Cardiac fibroblast (primary cell): ENCODE measurements at places on chromosomes 1 and 21.
A peak's percentile ranks its signal among the peaks of the same experiment; 100 is the strongest.

DNA sequence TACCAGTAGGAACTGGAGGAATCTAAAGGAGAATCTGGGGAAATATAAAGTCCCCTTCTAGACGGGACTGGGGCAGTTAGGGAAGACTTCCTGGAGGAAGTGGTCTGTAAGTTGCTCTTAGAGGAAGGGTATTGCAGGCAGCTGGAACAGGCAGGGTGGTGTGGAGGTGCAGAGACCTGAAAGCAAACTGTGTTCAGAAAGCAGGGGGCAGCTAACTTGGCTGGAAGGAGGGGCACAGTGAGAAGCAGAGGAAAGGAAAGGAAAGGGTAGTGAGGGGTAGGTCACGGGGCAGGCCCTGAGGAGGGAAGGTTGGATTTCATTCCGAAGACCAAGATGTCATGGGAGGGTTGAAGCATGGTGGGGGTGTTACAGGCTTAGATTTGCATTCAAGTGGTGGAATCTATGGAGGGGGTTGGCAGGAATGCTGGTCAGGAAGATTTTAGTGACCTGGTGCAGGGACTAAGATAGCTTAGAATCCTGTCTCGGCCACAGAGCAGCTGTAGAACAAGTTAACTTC, 240.7 kb downstream of the FOXD2 start:
- no peak for DNase-seq

DNA sequence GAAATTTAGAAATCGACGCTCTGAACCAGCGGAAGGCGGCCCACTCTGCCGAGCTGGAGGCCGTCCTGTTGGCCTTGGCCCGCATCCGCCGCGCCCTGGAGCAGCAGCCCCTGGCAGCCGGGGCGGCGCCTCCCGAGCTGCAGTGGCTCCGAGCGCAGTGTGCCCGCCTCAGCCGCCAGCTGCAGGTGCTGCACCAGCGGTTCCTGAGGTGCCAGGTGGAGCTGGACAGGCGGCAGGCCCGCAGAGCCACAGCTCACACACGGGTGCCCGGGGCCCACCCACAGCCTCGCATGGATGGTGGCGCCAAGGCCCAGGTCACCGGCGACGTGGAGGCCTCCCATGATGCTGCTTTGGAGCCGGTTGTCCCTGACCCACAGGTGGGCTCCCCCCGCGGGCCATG, 47.0 kb upstream of the DIP2A start:
- no peak for DNase-seq

DNA sequence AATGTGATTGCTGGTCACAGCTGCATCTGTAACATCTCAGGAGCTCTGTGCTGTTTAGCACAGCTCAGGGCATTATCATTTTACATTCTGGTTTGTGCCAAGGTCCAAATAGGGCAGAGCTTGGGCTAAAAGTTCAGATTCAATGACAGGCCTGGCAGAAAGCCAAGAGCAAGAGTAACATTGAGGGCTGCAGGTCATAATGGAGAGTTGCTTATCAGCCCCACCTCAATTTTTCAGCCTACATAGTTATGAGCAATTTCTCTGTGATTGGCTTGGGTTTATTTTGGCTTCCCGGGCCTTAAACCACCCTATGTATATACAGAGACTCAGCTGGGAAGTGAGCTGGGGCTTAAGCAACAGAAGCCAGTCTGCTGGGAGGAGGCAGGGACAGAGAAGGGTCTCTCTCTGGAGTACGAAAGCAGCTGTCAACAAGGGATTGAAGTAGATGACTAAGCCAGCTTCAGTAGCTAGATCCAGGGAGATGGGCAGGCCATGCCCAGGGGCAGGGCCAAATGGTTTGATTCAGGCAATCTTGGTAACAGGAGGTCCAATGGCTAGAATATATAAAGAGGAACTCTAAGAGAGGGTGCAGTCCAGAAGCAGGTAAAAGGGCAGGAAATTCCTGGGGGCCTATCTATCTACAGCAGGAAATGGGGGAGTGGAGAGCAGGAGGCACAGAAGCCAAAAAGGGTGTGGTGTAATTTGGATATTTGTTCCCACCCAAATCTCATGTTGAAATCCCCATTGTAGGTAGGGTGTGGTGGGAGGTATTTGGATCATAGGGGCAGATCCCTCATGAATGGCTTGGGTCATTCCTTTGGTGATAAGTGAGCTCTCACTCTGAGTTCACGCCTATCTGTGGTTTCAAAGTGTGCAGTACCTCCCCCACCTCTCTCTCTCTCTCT, 49.0 kb downstream of the BRINP2 start:
- DNase-seq, result peak; percentile 8

DNA sequence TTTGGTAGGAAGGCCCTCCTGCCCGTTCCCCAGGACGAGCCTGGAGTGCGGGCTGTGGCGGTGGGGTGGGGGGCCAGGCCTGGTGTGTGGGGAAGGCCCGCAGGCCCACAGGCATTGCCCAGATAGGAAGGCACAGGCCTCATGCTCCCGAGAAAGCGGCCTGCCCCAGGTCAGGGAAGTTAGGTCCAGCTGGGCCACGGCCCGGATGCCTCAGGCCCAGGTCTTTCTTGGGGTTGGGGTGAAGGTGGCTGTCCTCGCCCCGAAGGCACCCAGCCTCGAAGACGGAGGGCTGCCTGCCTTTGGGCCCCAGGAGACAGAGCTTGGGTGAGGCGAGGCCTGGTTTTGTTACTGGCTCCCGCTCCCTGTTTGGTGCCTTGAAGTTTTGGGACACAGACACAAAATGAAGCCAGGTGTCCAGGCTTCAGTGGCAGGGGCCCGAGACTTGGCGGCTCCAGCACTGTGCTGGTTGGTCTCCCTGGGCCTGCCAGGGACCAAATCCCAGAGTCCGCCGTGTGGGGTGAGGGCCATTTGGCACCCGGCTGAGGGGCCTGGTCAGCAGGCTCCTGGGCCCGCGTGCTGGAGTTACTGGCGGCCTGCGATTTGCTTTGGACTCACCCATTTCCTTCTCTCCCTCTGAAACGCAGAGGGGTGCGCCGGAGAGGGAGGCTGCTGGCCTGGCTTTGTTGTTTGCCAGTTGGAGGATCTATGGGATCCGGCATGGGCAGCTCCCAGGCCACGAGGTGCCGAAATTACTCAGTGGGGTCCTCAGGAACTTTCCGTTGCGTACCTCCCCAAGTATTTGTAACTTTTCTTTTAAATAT, 2.0 kb downstream of the SKI start:
- peak; percentile 51 for DNase-seq

GRCh38 chr1:10662824-10663677, 133.4 kb downstream of the CASZ1 start:
- DNase-seq, result no peak

- DNase-seq, result no peak
Measured at GRCh38 chr21:37165586-37165985, 92.5 kb downstream of the TTC3 start.

GRCh38 chr1:41668054-41668660, 183.7 kb upstream of the EDN2 start:
- DNase-seq, result no peak
